ENCODE measurements at places on chromosomes 12 and 14.
A peak's percentile ranks its signal among the peaks of the same experiment; 100 is the strongest.

- no peak for DNase-seq
Measured at GRCh38 chr14:56580221-56580711, 668 bp downstream of the TMEM260 start.

- DNase-seq, result no peak
Measured at GRCh38 chr12:46264057-46264456, 4.8 kb downstream of the SLC38A1 start.

GRCh38 chr12:91920276-91920675 lies 225.4 kb downstream of the BTG1 start:
- DNase-seq, result no peak

DNA sequence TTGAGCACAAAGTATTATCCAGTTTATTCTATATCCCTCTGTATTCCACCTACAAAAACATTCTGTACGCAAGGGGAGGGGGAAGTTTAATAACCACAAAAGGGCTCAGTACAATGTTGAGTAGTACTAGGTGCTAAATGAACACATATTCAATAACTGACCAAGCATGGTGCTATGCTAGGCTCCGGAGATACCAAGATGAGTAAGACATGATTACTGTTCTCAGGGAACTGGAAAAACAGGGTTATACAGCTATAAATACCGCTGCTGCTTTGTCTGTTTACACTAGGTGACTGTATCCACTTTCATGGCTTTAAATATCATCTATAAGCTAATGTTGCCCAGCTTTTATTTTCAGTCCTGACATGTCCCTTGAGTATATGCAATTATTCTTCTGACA lies 135.8 kb downstream of the INSM2 start:
- no peak for DNase-seq

GRCh38 chr12:98594050-98594835 lies 757 bp downstream of the SLC25A3 start:
- DNase-seq, result no peak

GRCh38 chr14:23182372-23183157 lies 895 bp downstream of the SLC7A8 start:
- peak; percentile 14 for DNase-seq

GRCh38 chr12:78085542-78086182 lies 255.0 kb downstream of the NAV3 start:
- no peak for DNase-seq

DNA sequence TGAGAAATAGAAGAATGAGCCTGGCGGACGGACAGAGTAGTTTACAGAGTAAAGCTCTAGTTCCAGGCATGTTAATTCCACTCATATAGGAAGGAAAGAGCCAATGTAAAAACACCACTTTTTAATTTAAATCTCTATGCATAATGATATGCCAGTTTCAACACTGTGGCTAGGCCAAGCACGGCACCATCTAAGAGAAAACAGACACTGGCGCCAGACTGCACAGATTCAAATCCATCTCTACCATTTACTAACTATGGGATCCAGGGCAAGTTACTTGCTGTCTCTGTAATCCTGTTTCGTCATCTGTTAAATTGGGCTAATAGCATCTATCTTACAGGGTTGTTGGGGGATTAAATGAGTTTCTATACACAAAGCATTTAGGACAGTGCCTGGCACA lies 27.5 kb downstream of the RMST start:
- DNase-seq, result no peak

DNA sequence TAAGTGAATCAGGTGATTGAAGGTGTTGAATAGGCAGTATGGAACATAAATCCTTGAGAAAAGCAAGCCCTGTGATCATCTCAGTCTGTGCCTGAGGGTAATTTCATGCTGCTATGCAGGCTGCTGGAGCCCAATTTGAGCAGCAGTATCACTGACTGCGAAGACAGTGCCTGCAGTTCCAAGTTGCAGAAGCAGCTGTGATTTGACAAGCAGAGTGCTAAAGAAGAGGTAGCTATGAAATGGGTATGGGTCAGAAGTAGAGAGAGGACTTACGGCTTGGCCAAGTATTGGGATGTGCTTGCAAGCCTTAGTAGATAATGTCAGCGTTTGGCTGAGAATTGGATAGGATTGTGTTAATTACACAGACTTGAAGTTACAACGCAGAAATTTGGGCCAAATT lies 22.5 kb downstream of the PIK3C2G start:
- DNase-seq, result no peak

- peak; percentile 21 for DNase-seq
Measured at GRCh38 chr12:94458877-94459727, 565 bp downstream of the CEP83 start.

- peak; percentile 1 for DNase-seq
Measured at GRCh38 chr14:61860294-61860918, 98.2 kb downstream of the SNAPC1 start.

DNA sequence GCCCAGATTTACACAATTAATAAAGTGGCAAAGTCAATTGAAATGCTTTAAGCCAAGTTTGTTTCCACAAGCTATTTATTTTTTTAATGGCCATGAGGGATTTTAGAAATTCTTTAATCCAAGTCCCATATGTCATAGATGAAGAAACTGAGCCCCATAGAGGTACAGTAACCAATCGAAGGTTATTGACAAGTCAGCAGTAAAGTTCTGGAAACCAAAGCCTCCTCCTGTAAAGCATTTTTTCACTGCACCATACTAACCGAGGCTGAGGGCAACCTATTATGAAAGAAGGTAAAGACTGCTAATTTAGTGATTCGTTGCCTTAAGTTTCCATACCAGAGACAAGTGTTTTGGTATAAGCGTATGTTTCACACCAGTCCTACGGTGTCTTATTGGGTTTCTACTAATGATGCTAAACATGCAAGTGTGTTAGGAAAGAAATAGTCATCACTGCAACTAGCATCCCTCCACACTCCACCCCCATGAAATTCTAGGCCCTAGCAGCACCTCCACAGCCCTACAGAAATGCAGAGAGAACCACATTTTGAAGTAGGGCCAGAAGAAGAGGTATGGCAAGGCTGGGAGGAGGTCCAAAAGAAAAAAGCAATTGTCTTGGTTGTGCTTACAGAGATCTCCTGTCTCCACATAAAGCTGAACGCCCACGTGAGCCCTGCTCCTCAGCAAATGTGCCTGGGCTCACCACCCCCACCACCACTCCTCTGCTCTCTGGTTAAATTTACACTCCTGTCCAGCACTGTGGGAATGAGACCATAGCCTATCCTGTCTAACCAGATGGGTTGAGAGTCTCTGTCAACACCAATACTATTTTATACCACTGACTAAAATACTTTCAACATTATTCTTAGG lies 271.1 kb upstream of the G2E3 start:
- DNase-seq, result no peak

Data from stimulated activated naive CD4-positive, alpha-beta T cell (primary cell).